ENCODE measurements at places on chromosomes 2 and 18.
A peak's percentile ranks its signal among the peaks of the same experiment; 100 is the strongest.

GRCh38 chr18:63097178-63097577, 222.4 kb downstream of the BCL2 start:
- no peak for DNase-seq

GRCh38 chr18:28153485-28154065, 23.4 kb downstream of the CDH2 start:
- no peak for DNase-seq

- no peak for DNase-seq
Measured at GRCh38 chr2:206211657-206212255, 52.1 kb downstream of the EEF1B2 start.

DNA sequence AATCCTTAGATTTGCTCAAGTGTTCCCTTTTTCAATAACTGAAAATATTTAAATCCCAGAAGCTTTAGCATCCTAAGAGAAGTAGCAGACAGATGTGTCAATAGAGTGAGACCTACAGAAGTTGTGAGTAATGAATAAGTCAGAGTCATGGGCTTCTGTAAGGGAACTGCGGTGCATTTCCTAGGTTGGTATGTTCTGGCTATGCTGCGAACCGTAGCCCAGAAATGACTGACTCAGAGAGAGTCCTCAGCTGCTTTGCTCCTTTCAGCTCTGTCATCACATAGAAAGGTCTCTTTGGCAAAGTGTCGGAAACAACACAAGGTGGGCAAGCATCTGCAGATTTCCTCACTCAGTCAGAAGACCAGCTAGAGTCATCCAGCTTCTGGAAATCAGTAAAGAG, 297.1 kb downstream of the ARHGAP15 start:
- no peak for DNase-seq

DNA sequence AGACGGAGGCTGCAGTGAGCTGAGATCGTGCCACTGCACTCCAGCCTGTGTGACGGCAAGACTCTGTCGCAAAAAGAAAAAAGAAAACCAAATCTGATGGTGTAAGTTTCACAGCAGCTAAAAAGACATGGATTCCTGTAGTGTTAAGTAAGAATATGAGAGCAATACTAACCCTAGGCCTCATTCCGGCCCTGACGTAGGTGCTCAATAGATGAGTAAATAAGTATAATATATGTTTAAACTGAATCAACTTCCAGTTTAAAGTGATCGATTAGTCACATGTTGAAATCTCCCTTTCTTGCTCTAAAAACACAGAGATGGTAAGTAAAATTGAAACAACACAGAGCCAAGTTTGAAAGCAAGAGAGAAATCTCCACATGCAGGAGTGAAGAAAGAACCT, 8.0 kb downstream of the ME2 start:
- DNase-seq: no peak

DNA sequence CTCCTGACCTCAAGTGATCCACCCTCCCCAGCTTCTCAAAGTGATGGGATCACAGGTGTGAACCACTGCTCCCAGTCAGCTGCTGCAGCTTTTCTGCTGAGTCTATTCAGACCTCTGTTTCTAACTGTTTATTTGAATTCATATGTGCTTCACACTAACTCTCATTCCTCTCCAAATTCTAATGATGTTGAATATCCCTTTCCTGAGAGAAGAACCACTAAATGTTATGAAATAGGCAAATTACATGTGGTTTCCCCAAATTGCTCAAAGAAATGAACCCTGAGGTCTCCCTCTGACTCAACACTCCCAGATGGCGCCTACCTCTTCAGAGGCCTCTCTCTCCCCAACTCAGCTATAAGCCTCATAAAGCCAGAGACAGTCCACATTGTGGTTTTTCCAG, 98.6 kb downstream of the IRS1 start:
- no peak for DNase-seq

DNA sequence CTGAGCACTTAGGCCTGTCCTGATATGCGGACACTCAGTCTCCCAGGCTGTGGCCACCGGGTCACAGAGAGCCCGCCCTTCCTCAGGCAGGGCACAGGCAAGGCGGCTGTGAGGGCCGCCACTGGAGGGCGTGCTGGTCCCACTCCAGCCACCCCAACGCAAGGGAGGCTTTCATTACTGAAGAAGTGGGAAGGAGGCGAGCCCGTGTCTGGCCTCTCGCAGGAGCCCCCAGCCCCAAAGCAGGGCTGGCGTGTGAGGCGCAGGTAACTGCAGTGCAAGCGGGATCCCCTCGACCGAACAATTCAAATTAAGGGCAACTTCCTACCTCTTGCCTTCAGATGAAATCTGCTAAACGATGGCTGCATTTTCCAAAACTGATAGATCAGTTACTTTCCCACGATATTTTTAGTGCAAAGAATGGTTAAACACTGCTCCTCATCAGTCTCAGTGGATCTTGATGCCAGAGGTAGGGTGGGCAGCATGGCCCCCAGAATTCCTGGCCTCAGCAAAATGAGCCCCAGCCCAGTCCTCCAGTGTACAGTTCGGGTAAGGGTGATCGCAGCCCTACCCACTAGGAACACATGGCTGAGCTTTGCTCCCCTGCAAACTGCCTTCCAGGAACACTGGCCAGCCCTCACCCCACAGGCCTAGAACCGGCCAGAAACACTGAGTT, 97.2 kb downstream of the SEPTIN10 start:
- no peak for DNase-seq

DNA sequence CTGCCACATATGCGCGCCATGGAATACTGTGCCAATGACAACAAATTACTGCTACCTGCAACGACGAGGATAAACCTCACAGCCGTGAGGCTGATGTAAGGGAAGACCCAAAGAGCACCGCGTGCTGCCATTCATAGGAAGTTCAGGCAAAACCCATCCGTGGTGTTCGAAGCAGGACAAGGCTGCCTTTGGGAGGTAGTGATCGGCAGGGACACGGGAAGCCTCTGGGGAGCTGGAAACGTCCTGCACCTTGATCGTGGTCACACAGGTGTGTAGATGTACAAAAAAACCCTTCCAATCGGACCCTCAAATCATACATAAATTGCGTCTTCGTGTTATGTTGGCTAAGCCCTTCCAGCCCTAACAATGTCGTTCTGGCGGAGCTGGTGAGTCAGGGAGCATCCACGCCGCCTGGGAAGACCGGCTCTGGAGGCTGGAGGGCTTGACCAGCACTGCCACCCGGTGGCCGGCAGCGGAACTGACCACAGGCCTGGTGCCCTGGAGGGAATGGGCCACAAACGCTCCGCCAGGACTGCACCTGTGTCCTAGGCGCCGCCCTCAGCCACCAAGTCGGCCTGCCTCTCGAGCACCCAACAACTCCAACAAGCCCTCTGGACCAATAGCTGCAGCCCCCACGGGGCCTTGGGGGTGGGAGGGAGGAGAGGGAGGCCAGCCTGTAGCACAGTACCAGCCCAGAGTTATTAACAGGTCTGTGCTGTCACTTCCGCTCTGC, 4.1 kb upstream of the NEURL3 start:
- peak; percentile 79 for DNase-seq

DNA sequence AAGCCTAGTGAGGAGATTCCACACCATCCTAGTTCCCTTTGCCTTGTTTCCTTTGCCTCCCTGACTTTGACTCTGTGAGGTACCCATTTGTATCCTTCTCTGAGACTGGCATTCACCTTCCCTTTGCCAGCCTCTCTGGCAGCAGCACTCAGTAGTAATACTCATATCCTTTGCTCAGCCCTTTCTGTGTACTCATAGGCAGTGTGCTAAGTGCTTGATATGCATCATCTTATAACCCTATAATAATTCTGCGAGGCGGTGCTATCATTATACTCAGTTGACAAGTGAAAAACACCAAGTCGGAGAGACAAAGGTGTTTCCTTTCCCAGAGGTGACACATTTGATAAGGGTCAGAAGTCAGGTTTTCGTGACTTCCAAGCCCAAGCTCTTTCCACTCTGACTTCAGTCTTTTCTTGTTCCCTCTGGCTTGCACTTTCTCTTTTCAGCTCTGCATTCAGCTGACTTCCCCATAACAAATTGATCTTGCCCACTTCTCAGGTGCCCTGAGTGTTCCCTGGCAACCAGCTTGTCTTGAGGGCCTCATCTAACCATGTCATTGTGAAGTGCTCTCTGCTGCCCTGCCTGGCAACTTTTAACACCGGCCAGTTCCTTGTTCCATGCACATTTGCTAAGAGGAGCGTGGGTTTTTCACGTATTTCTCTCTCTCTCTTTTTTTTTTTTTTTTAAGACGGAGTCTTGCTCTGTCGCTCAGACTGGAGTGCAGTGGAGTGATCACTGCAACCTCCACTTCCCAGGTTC, 94.5 kb upstream of the UPP2 start:
- no peak for DNase-seq

DNA sequence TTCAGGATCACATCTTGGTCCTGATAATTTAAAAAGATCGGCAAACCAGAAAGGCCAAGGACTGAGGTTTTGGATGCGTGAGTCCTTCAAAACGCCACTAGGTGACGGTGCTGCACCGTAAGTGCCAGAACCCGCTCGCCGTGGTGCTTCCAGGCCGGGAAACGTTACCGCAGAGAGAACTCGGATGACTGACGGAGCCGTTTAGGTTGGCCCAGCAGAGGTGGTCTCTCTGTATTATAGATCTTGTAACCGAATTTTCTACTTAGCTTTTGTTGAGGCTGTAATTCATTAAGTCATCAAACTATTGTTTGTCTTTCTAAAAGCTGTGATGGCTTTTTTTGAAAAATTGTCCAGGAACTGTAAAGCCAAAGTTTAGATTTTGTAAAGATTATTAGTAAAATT, 39.8 kb upstream of the ADCYAP1 start:
- peak; percentile 31 for DNase-seq

GRCh38 chr2:218060118-218060517, 8.9 kb upstream of the RUFY4 start:
- no peak for DNase-seq

DNA sequence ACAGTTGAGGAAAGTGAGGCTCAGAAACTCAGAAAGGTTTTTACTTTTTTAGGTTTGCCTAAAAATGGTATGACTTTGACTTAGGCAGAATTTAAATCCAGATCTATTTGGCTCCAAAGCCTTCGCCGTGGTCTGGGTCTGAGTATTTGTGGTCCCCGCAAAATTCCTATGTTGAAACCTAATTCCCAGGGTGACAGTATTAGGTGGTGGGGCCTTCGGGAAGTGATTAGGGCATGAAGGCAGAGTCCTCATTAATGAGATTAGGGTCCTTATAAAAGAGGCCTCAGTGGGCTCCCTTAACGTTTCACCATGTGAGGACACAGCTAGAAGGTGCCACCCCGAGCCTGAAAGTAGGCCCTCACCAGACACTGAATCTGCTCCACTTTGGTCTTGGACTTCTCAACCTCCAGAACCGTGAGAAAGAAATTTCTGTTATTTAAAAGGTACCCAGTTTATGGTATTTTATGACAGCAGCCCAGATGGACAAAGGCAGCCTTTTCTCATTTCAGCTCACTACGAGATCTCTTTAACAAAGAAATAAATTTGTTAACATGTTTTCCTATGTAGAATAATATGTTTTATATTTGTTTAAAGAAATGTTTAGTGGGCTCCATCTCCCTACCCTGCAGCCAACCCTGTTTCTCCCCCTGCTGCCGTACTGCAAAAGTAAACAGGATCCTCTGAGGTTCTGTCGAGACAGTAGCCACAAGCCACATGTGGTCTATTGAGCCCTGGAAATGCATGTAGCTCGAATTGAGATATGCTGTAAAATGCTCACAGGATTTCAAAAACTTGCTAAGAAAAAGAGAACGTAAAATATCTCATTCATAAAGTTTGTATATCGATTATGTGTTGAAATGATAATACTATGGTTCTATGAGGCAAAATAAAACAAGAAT, 80.6 kb downstream of the MOGAT1 start:
- no peak for DNase-seq

GRCh38 chr18:27120246-27120645, 64.9 kb downstream of the CHST9 start:
- no peak for DNase-seq

GRCh38 chr2:39512941-39513340, 75.9 kb upstream of the MAP4K3 start:
- DNase-seq: no peak

GRCh38 chr2:63643486-63643885, 54.7 kb downstream of the MDH1 start:
- no peak for DNase-seq

GRCh38 chr18:48866856-48867255, 83.9 kb downstream of the SMAD7 start:
- no peak for DNase-seq

- DNase-seq: no peak
Measured at GRCh38 chr2:70024284-70024683, 62.9 kb upstream of the ASPRV1 start.

- peak; percentile 20 for DNase-seq
Measured at GRCh38 chr2:111618226-111618977, 265.6 kb downstream of the ANAPC1 start.

GRCh38 chr2:200129721-200130462, 174.5 kb downstream of the MAIP1 start:
- DNase-seq: no peak

DNA sequence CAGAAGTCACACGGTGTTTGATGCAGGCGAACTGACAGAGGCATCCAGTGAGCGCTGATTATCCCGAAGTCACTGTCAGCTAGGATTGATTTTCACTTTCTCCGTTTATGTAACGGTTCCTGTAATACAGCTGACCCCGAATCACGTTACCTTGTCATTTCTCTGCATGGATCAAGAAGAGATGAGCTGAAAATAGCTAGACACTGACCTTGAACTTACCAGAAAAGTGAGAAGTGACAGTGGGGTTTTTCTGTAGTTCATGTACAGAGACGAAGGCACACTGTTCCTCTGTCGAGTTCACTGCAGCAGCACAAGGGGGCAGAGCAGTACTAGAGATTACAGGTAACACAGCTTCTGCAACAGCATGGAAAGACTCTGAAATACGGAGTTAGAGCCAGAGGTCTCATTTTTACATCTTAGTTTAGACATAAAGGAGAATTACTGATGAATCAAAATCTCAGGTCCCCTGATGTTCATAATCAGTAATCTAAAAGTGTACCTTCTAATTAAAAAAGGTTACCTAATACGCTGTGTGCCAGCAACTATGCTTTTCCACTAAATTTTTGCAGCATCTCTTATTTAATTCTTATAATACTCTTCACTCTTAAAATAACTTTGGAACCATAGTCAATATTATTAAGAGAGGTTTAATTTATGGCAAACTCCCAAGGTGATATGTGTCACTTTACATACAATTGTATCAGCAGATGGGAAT, 33.1 kb downstream of the ARHGAP15 start:
- DNase-seq: no peak

GRCh38 chr18:5376986-5377385, 81.5 kb upstream of the ZBTB14 start:
- DNase-seq: no peak

- no peak for DNase-seq
Measured at GRCh38 chr2:65880436-65880835, 448.0 kb upstream of the SPRED2 start.

DNA sequence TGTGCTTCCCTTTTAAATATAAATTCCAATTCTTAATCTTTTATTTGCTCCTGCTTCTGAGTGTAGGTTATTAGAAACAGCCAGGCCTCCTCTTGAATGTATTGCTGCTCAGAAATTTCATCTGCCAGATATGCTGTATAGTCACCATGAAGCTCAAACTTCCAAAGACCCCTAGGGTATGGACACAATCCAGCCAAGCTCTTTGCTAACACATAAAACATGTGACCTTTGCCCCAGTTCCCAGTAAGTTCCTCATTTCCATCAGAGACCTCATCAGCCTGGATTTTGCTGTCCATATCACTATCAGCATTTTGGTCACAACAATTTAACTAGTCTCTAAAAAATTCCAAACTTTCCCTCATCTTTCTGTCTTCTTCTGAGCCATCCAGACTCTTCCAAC, 75.2 kb downstream of the MAP2 start:
- DNase-seq: no peak

GRCh38 chr2:121345887-121346286, 60.9 kb upstream of the TFCP2L1 start:
- DNase-seq: no peak

GRCh38 chr2:122575076-122575475, 819.6 kb downstream of the TSN start:
- no peak for DNase-seq

Measured in right kidney (tissue), 9 donors.